NCI-H146 (cell line): ENCODE measurements at places on chromosomes 5 and 9.
A peak's percentile ranks its signal among the peaks of the same experiment; 100 is the strongest.

DNA sequence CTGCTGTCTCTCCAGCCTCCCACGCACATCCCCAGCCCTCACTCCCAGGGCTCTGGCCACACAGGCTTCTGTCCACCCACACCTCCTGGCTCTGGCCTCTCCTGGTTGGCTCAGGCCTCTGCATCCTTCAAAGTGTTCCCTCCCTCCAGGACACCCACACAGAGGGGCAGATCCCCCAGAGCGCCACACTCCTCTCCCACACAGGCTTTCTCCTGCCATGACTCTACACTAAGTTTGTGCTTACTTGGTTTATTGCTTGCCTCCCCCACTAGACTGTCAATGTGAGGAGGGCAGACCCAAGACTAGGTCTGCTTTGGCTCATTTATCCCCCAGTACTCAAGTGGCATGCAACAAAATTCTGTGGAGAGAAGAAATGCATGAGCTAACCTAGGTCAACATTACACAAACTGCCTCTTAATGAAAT is 67.0 kb upstream of the SPOCK1 start:
- no peak for DNase-seq

- no peak for DNase-seq
These were observed 2.2 kb downstream of the TMEM141 start for GRCh38 chr9:136793086-136793946.

- DNase-seq = no peak
These were observed 19.4 kb downstream of the OGN start for GRCh38 chr9:92385001-92385400.

DNA sequence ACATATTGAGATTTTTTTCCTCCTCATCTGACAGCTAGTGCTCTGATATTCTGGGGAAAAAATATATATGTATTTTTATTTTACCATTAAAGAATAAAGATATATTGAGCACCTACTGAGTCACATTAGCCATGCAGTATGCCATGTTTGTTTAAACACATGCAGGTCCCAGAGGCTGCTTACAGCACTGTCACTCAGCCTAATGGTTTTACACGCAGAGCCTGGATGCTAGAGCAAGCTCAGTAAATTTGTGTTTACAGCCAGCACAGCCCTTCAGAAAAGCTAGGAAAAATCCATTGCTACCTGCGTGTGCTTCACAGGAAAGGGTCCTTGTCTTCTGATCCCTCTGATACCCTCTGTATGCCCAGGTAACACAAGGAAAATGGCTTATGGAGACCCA is 146.2 kb downstream of the SEMA6A start:
- DNase-seq = no peak

- DNase-seq = no peak
These were observed 698.8 kb downstream of the CDH9 start for GRCh38 chr5:26339576-26339975.

GRCh38 chr9:82320566-82320965 is 332.0 kb downstream of the SPATA31D1 start:
- no peak for DNase-seq

- no peak for DNase-seq
These were observed 53.5 kb downstream of the PLK2 start for GRCh38 chr5:58406394-58406793.

DNA sequence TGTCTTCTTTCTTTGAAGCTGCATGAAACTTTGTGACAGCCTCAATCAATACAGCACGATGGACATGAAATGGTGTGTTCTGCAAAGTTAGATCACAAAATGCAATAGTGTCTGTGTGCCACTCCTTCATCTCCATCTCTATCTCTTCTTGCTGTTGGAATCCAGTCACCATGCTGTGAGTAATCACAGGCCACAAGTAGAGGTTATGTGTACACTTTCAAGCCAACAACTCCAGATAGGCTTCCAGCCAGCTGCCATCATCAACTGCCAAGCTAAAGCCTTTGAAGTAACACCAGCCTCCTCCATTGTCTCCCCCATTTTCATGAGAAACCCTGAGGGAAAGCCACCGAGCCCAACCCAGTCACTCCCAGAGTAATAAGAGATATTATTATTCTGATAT is 360.6 kb downstream of the PTPRD start:
- peak; percentile 99 for DNase-seq

GRCh38 chr5:56574778-56575177 is 240.6 kb upstream of the MAP3K1 start:
- DNase-seq = no peak

- no peak for DNase-seq
These were observed 16.4 kb downstream of the FGF1 start for GRCh38 chr5:142669477-142669876.

DNA sequence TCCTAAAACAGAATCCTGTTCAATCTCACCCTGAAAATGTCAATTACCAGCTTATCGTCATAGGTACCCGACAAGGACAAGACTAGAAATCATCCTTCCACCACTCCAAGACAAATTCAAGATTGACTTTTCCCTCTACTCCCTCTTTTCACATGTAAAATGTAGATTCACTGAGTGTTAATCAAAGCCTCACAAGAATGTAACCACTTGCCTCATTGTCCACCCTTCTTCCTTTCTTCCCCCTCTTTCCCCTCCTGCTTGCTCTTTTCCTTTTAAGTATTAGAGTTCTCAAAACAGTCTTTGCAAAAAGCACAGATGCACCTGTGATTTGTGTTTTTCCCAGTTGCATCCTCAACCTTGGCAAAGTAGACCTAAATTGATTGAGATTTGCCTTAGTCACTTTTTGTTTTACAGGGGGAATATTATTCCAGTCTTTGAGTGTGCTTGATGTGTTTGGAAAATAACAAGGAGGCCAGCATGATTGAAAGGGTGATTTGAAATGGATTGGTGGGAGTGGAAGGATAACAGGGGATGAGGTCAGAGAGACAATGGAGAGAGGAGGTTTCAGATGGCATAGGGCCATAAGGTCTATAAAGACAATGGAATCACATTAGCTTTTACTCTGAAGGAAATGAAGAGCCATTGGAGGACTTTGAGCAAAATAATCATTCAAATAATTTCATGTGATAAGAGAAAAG is 231.3 kb upstream of the TYRP1 start:
- no peak for DNase-seq

- DNase-seq = no peak
These were observed 117.9 kb downstream of the NXNL2 start for GRCh38 chr9:88652876-88653275.

- DNase-seq = no peak
These were observed 63.8 kb upstream of the ASS1 start for GRCh38 chr9:130380920-130381469.

- no peak for DNase-seq
These were observed 559.8 kb downstream of the HINT1 start for GRCh38 chr5:130605234-130605633.

DNA sequence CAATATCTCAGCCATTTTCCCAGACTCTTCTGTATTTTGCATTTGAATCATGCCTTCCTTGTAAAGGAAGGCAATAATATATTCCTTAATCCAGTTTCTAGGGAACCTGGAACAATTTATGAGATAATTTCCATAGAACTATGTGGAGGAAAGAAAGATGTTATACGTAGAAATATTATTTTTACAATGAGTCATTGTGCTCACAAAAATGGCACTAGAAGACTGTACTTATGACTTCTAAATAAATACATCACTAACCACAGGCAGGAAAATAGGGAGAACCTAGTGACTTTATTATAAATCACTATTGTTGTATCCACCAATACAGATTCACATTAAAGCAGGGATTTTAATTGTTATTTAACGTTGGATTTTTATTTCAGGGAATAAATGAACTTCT is 87.6 kb downstream of the FBXO38 start:
- DNase-seq = no peak

DNA sequence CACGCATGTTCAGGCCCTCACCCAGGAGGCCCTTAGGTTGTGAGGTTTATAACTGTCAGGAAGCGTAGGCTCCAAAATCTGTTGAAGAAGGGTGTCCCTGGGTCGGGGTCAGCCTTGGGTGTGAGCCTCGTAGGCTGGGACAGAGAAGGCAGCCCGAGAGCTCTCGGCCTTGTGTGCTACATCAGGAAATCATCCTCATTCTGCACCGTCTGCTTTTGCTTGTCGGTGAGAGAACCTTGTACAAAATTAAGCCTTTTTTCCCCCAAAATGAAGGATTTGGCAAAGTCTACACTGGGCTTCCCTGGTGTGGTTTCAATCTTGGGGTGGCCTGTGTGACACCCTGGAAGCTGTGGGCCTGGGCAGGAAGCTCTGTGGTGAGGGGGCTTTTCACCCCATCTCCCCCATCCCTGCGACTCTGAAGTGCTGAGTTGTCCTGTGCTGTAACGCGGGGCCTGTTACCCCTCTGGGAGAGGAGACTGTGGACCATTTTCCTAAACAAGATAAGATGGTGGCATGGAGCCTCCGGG is 55.3 kb downstream of the AHRR start:
- no peak for DNase-seq

DNA sequence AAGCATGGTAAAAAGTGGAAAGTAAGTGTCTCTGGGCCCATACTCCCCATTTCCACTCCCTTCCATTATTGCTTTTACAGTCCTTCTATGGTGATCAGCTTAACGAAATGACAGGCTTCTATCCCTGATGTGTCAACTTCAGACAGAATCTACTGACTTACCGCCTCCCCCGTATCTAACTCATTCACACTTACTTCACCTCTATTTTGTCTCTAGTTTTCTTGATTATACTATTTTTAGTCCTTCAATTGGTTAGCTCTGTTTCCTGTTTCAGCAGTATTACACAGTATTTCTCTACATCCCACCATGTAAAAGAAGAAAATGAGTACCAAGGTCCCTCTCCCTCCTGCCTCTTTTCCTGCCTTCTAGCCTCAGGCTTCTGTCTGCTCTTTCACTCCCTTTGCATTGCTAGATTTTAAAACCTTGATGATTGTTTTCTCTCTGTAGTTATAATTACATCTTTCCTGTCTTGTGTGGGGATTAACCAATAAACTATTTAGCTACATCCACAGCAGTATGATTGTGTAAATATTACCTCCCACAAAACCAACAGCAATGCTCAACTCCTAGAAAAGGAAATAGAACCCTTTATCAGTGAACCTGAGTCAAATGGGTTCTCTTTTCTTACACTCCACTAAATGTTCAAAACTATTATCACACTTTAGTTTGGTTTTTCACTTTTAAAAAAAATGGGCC is 53.4 kb downstream of the GNAQ start:
- DNase-seq = peak; percentile 8

DNA sequence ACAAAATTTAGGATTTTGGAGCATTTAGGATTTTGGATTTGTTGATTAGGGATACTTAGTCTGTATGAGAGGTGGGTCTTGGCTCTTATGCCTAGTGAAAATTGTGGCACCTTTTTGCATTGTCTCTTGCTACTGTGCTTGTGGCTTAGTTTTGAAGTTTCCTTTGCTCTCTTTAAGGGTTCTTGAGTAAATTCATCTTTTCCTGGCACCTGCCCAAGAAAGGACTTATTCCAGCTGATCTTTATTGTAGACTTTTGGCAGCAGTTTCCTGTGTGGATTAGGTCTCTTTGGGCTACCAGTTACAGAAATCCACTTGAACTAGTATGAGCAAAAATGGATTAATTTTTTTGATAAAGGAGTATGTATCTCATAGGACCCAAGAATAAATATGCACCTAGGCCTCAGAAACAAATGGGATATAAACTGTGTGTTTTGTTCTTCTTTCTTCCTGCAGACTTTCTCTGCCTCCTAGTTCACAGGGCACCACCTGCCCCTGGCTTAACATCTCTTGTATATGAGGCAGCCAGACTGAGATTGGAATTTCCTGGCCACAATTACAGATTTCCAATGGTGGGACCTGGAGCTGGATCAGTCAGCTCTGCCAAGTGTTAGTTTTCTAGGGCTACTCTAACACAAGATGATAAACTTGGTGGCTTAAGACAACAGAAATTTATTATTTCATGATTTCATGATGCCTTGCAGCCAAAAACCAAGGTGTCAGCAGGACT is 44.6 kb downstream of the FOCAD start:
- no peak for DNase-seq

- no peak for DNase-seq
These were observed 49.7 kb downstream of the ACTBL2 start for GRCh38 chr5:57432876-57433275.

GRCh38 chr5:38535845-38536244 is 20.6 kb downstream of the LIFR start:
- no peak for DNase-seq

DNA sequence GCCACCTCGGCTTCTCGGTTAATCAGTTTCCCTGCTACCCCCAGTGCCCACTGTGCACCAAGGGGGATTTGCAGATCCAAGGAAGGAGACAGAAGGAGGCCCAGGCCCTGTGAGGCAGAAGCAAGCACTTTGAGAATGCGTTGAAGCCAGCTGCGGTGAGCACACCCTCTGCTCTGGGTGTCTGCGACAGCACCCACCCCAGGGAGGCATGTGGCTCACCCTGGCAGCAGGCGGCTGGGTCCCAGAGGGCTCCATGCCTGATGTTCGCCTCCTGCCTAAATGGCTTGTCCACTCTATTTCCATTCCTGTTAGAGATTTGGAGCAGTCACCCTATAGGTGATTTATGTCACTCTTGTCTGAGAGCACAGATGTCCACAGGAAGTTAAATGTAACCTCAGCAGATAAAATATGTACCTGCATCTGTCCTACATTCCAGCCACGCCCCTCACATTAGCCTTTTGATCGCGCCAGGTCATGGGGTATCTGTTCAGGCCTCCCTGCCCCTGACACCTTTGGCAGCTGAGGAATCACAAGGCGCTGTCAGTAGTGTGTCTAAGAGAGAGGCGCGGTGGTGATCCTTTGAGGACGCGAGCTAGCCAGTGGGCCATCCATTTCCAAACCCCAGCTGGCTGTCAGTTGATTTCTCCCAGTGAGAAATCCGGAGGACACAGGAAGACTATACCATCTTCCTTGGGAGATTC is 28.1 kb downstream of the PTGES2 start:
- no peak for DNase-seq

- no peak for DNase-seq
These were observed 865.4 kb upstream of the ACO1 start for GRCh38 chr9:31519011-31519410.

DNA sequence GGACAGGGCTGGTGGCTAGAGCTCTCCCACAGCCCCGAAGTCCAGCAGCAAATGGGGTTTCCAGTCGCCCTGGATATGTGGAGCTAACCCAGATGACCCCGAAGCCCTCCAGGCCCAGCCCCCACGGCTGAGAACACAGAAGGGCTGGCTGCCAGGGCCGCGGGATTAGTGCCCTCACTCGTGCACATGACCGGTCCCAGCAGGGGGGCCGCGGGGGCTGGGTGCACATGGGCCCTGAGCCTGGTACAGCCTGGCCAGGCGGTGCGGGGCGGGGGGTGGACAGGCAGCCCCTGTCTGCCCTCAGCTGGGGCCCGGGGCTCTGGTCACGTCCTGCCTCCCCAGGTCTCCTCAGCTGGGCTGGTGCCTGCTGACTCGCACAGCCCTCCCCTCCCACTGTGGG is 5.9 kb downstream of the SSNA1 start:
- DNase-seq = no peak

GRCh38 chr5:56269216-56269927 is 36.2 kb upstream of the ANKRD55 start:
- DNase-seq = peak; percentile 14

- no peak for DNase-seq
These were observed 188.9 kb upstream of the RPS23 start for GRCh38 chr5:82466986-82467561.

DNA sequence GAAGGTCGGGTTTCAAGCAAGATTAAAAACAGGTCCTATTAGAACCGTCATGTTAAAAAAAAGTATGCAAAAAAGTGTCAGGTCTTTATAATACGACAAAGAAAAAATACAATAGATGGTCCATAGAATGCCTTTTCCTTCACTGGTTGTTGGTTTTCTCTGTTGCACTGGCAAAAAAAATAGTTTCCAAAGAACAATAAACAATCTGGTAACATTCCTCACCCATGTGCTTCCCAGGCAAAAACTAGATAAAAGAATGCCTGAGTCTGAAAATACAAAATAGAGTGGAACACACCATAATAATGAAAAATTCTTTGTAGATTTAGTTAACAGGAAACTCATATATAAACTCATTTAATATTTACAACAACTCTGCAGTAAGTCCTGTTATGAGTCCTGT is 590.0 kb upstream of the DMAC1 start:
- DNase-seq = no peak
